CD4-positive, alpha-beta T cell treated with Interferon alpha-2 for 1 hour (primary cell): ENCODE measurements at places on chromosomes 16 and 17.
A peak's percentile ranks its signal among the peaks of the same experiment; 100 is the strongest.

- no peak for DNase-seq
Measured at GRCh38 chr17:3917391-3917931, 1.2 kb upstream of the P2RX1 start.

DNA sequence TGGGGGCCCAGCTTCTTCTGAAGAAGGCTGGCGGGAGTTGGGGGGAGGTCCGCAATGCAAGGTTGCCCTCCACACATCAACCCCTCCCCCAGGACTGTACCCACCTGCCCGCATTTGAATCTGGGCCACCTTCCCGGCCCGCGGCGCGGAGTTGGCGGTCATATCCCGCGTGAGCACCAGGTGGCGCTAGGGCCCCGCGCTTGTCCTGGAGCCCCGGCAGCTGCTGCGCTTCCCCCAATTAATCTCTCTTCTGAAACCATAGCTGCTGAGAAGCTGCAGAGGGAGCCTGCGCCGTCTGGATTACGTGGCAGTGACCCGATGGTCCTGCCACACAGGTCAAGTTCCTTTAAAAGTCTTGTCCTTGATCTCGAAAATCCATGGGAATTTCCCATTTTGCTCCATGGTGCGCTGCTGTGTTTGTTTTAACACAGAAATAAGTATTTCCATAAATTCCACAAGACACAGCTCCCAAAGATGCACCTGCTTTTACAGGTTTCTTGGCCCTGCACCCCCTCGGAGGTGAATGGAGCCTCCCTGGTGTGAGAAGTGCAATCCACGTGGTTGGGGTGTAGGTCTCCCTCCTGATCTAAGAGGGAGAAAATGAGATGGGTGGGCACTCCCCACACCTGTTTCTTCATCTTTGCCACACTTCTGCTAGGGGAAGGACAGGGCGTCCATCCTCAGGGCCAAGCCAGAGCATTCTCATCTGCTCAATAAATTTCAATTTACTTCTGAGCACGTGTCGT is 22.1 kb downstream of the COX4I1 start:
- DNase-seq = peak; percentile 78

- DNase-seq = no peak
Measured at GRCh38 chr17:81440511-81441244, 45.4 kb downstream of the BAHCC1 start.

GRCh38 chr17:15341385-15341849 is at the start of gene TEKT3:
TEKT3 (minus strand) TSS chr17:15341597; CDS start chr17:15331585, 10,012 bp downstream.
- DNase-seq = no peak

DNA sequence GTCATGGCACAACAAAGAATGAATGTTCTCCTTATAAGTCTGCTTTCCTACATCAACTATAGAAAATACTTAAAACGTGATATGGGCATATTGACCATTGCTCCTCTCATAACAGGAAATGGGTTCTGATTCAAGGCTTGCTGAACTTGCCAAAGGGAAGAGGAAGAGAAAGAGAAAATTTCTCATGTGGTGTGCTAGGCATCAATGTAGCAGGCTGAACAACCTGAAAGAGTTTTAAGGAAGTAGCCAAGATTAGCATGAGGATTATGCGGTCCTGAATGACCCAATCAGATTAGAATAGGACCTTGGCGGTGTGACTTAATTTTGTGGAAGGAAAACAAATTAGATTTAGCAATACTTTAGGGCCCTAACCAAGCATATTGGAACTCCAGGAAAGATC is 617.7 kb upstream of the CDH11 start:
- DNase-seq = peak; percentile 4

GRCh38 chr17:16962804-16963203 is 9.1 kb downstream of the TNFRSF13B start:
- DNase-seq = no peak

- no peak for DNase-seq
Measured at GRCh38 chr16:79402356-79402755, 198.2 kb downstream of the MAF start.

DNA sequence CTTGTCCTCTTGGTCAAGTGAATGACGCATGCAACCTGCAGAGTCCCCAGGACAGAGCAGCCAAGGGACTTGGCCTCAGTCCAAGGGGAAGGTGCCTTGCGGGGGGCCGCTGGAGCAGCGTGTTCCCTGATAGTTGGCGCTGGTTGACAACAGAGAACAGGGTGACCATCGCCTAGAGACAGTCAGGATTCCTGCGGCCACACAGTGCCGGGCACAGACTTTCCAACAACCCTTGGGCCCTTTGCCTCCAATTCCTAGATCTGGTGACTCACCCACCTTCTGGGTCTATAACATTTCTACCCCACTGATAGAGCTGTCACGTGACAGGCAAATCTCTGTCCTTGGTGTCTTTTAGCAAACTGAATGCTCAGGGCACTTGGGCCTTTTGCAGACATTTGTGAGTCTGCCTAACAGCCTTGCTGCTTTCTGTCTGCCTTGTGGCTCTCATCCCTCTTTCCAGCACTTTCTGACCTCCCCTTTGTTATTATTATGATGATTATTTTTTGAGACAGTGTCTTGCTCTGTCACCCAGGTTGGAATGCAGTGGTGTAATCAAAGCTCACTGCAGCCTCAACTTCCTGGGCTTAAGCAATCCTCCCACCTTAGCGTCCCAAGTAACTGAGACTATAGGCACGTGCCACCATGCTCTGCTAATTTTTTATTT is 11.9 kb upstream of the TEDC2 start:
- no peak for DNase-seq

DNA sequence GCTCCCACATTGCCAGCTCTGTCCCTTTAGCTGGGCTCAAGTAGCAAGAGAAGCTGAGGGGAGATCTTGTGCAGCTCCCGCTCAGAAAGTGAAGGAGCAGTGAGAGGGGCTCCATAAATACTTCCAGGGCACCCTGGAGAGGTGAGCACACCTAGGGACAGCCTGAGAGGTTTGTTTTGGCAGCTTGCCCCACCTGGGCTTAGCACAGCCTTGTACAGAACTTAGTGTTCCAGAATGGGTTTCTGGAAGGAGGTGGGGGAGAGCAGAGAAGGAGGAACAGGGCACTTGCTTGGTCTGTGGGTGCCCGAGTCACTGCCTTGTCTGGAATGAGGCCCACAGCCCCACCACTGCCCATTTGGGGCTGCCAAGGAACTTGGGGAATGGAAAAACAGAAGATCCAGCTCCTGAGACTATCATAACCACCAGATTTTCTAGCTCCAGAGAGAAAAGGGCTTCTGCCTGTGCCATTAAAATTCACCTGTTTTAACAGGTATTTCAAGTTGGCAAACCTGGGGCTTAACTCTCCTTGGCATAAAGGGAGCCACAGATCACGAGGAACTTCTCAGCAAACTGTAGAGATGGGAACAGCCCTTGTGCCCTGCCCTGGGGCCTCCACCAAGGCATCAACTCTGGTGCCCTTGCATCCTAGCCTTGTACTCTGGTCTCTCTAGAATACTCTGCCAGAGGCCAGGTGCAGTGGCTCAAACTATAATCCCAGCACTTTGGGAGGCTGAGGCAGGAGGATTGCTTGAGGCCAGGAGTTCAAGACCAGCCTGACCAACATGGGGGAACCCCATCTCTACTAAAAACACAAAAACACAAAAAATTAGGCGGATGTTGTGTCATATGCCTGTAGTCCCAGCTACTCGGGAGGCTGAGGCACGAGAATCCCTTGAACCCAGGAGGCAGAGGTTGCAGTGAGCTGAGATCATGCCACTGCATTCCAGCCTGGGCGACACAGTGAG is 1.9 kb downstream of the PRR15L start:
- DNase-seq = no peak

- no peak for DNase-seq
Measured at GRCh38 chr17:75480281-75480680, 23.8 kb downstream of the TMEM94 start.
